ENCODE measurements at places on chromosomes 7 and 10.

GRCh38 chr10:89521368-89521767 lies 14.0 kb downstream of the SLC16A12 start:
- no peak for DNase-seq

- no peak for DNase-seq
Measured at GRCh38 chr7:101308245-101309085, 13.1 kb downstream of the IFT22 start.

- DNase-seq, result no peak
Measured at GRCh38 chr7:80110376-80110775, 24.3 kb upstream of the GNAI1 start.

GRCh38 chr7:113175525-113176104 lies 57.3 kb upstream of the SMIM30 start:
- no peak for DNase-seq

- DNase-seq, result no peak
Measured at GRCh38 chr10:74033702-74034101, 35.8 kb downstream of the VCL start.

GRCh38 chr10:87752566-87752965 lies 65.5 kb downstream of the ATAD1 start:
- DNase-seq, result no peak

GRCh38 chr10:10722422-10722821 lies 295.2 kb upstream of the CELF2 start:
- no peak for DNase-seq

DNA sequence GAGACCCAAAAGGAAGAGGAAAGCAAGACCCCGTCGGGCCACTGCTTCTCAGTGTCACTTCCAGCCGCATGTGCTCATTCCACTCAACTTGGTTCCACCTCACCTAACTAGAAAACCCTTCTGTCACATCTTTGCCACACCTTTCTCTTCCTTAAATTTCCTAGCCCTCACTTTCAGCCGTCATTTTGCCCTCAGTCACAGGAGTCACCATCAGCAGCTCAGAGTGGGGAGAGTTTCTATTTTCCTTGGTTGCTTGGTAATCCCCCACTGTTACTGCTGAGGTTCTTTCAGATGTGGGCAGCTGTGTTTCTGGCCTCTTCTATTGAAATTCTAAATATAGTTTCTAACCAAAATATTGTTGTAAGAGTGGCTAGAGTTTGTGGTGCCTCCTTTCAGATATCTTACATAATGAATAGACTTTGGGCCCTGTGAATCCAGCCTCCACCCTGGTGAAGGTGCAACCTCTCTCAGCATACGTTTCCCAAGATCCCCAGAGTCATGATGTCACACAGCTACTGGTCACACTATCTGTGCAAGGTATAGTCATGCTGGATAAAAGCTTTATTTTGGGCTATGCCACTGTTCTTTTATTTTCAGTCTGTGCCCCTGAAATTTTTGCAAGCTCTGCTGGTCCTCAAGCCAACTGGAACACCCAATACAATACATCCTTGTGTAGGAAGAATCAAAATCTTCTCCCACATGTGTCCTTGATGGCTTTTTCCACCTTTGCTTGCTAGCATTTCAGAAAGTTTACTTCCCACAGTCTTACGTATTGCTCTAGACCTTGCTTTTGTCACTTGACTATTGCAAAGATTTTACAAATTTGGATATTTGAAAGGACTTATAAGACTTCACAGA lies 9.2 kb downstream of the AGBL3 start:
- no peak for DNase-seq

- no peak for DNase-seq
Measured at GRCh38 chr7:88185650-88186049, 34.2 kb downstream of the SRI start.
